Memory B cell (primary cell): ENCODE measurements at places on chromosomes 2 and 18.

DNA sequence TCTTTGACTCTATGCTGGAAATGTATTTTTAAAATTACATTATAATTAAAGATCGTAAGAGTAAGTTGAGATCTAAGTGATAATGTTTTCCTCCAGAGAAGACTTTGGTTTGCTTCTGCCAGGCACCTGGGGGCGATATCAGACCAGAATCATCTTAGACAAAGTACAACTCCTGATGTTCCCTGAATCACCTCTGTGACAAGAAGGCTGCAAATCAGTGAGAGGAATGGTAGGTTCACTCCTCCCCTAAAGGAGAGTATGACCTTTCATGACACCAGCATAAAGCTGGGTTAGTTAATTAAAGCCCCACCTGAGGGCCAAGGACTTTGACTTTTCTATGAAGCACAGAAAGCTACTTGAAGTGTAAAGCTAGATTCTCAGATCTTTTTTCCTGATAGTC lies 114.4 kb upstream of the DTNA start:
- DNase-seq: no peak

DNA sequence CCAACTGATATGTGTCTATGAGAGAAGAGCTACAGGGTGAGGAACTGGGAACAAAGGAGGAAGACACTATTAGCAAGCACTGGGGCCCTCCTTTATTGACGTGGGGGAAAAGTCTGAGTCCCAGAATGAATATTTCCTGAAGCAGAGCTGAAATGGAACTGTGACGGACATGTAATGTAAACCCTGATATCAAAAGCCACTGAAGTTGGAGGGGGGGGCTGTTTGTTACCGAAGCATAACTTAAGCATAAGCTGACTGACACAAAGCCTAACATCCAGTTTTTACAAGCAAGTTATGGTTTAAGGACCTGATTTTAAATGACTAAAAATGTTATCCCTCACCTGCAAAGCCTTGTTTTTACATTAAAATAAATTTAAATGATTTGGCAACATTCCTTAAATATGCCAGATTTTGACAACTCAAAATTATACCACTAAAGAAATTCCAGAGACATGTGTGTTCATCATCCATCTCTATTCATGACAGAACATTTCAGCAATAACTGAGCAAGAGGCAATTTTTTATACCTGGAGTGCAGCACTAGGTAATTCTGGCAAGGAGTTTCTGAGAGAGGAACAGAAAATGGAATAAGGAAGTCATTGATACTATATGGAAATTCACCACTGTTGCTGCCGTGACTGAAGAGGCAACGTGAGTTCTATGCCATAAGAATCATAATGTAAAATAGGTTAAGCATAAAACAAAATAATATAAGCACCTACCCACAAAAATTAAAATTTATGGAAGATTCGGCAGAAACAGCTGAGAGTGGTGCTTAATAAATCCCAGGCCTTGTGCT lies 186.0 kb downstream of the AFF3 start:
- DNase-seq: no peak

DNA sequence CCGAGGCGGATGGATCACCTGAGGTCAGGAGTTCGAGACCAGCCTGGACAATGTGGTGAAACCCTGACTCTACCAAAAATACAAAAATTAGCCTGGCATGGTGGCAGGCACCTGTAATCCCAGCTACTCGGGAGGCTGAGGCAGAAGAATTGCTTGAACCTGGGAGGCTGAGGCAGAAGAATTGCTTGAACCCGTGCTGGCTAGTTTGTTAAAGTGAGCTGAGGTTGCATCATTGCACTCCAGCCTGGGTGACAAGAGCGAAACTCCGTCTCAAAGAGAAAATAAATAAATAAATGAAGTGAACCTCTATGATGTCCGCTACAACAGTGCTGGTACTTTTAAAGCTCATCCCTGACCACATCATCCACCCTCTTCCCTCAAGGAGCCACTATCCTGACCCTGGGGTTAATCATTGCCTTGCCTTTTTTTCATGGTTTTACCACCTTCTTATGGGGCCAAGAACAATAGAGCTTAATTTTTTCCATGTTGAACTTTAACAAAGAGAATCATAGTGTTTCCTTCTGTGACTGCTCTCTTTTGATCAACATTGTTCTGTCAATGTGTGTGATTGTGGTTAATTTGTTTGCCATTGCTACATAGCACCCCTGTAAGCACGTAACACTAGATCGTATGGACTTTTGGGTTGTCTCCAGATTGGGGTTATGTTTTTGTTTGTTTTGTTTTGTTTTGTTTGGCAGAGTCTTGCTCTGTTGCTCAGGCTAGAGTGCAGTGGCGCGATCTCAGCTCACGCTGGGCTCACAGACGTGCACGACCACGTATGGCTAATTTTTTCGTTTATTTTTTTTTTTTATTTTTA lies 17.1 kb upstream of the ATRAID start:
- no peak for DNase-seq

DNA sequence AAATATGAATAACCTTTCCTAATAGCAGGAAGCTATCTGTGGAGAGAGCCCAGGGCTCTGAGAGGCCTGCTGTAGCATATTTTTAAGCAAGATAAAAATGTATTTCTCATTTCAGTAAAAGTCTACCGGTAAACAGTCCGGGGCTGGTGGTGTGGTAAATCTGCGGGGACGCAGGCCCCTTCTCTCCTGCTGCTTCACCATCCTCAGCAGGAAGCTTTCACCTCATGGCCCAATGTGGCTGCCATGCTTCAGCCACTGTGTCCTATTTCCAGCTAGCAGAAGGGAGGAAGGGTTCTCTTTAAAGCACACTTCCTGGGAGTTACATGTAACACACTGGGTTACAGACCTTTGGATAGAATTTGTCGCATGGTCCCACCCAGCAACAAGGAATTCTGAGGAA lies 79.5 kb upstream of the ODC1 start:
- DNase-seq: no peak

- no peak for DNase-seq
Measured at GRCh38 chr2:222302178-222303018, 3.6 kb upstream of the PAX3 start.

GRCh38 chr2:198456418-198456817 lies 652.0 kb downstream of the PLCL1 start:
- DNase-seq: no peak

DNA sequence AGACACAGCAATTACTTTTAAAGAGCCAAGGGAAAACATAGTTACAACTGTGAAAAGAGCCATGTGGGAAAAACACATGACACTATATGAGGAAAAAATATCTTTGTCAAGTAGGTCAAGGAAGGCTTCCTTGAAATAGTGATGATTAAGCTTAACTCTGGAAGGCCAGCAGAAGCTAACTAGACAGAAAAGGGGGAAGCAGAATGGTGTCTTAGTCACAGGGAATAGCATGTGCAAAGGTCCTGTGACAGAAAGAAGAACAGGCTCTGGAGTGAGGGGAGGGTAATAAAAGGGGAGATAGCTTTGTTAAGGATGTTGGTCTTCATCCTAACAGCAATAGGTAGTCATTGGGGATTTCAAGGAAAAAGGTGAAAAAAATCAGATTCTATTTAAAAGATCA lies 64.0 kb downstream of the ARHGAP25 start:
- DNase-seq: no peak

DNA sequence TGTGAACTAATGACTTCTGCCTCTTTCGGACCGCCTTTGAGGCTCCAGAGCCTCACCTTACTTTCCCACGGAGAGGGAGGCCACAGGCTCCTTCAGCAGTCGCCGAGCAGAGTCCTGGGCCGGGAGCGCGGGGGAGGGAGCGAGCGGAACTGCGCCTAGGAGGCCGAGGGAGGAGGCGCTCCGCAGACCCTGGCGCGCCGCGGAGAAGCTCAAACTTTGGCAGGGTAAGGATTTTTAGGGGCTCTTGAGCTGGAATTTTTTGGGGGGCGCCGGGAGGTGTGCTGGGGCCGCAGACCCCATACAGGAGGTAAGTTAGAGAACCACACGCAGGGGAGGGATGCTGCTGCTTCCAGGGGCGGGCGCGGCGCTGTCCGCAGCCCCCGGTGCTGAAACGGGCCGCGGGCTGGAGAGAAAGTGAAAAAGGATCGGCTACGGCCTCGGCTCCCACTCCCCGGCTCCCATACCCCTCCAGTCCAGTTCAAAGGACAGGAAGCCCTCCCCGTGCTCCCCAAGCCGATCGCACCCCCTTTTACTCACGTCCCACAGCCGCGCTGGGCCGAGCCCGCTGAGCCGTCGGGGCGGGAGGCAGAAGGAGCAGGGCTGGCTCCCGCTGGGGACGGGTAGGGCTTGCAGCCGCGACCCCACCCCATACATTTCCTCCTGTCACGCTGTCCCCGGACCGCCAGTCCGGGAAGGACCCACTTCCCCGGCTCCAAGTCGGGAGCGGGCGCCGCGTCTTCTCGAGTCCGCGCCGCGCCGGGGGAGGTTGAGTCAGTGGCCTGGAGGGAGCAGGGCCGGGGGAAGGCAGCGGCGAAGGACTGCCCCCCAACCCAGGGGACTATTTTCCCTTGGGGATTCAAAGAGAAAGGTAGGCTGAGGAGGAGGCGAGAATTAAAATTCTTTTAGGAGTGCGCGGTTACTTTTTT lies at the start of gene CNGA3:
Gene CNGA3 (plus strand): TSS at position 146 of the 926 bp plus-strand sequence. CDS start 23,520 bp downstream, outside the sequence.
- DNase-seq: peak; percentile 18

GRCh38 chr2:74740741-74741431 lies 86.8 kb downstream of the SEMA4F start:
- no peak for DNase-seq

GRCh38 chr18:45802814-45803492 lies 22.5 kb upstream of the SIGLEC15 start:
- DNase-seq: no peak
